Activated T-cell treated with anti-CD3 and anti-CD28 coated beads for 48 hours (primary cell): ENCODE measurements at places on chromosomes 16 and 17.

DNA sequence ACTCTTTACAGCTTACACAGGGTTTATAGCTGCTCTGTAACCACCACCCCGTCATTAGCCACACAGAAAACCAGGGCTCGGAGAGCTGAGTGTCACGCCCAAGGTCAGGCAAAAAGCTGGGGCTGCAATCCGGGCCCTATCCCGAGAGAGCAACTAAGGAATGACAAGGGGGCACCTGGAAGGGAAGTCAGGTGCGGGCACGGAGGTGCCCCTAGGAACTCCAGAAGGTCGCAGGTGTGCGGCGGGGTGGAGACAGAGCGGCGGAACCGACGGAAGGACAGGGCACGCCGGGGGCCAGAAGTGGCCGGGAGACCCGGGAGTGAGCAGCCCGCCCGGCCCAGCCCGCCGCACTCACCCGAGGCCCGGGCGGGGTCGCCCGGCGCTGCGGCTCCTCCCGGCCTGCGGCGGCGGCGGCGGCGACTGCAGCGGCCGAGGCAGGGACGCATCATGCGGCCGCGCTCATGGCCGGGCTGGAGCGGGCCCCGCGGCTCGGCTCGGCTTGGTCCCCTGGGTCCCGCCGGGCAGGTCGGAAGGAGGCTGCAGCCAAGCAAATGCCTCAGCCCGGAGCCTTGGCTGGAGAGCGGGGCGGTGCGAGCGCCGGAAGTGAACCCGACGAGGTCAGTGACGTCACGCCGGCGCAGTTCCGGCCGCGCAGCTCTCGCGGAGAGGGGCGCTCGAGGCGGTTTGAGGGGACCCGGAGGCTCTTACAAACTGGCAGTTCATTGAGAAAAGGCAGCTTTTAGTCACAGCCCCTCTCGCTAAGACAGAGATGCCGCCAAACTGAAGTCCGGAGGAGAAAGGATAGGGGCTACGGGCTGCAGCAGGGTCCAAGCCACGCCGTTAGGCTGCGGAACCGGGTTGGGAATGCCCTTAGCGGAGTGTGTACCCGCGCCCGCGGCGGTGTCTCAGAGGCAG is at the start of gene ZDHHC7:
ZDHHC7 (minus strand) TSS at position 605 of the 915 bp plus-strand sequence. CDS start 20,917 bp downstream, outside the sequence.
- DNase-seq: peak; percentile 82

DNA sequence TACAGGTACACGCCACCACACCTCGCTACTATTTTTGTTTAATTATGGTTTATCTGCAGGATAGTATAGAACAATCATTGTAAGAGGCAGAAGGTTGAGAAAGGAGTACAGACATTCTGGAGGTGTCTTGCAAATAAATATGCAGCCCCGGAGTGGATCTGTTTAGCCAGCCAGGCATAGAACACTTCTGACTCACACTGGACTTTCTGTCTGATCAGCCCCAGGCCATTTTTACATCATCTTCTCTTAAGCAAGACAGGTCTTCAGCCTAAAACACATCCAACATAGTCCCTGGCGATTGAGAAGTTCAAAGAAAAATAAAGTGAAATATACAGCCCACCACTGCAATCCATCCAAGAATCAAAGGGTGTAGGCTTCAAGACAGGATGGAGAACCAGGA is 81.4 kb downstream of the XYLT1 start:
- DNase-seq: no peak

DNA sequence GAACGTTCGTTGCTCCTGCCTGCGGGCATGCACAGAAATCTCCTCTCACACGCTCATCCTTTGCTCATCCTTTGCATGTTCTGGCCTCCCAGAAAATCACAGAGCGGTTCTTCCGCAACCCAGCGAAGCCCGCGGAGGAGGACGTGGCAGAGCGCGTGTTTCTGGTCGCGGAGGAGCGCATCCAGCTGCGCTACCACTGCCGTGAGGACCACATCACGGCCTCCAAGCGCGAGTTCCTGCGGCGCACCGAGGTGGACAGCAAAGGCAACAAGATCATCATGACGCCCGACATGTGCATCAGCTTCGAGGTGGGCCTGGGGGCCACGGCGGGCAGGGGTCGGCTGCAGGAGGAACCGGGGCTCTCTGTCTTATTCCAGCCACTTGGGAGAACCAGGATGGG is 9.6 kb upstream of the KATNB1 start:
- no peak for DNase-seq

DNA sequence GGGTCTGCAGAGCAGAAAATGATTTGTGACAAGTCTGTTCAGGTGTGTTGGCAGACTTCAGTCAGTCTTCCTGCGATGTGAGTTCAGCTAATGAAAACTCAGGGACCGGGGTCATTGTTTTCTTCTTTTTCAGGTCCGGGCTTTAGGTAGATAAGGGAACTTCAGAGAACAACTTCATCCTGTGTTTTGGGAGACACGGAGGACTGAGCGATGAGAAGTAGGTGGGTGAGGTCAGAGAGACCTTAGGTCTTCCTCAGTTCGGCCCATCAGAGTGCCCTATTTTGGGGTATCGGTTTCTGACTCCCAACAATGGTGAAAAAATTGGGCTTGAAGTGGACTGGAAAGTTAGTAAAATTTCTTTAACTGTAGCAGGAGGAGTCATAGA is 88.9 kb upstream of the ATF7IP2 start:
- no peak for DNase-seq

- DNase-seq: no peak
These were observed 32.1 kb downstream of the CDK5RAP3 start for GRCh38 chr17:48002916-48003416.

GRCh38 chr17:60388742-60389141 is 3.2 kb downstream of the USP32 start:
- DNase-seq: no peak
